Pons (tissue), 1 donor: ENCODE measurements at places on chromosomes 13 and 19.
A peak's percentile ranks its signal among the peaks of the same experiment; 100 is the strongest.

DNA sequence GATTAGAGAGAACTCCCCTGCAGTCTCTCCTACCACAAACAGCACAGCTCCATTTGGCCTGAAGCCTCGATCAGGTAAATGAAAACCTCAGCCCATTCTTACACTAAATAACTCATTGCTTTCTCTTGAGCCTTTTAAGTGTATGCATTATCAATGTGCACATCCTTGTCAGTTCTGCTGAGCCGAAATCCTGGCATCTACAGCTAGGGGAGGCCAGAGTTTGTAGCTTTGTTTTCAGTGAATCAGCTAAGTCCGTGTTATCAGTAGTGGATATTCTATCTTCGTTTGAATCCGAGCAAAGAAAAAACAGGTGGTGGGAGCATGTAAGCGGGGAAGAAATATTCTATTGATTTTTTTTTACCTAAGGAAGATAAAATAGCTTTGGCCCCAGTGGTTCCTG lies 84.4 kb downstream of the ESD start:
- DNase-seq: no peak

DNA sequence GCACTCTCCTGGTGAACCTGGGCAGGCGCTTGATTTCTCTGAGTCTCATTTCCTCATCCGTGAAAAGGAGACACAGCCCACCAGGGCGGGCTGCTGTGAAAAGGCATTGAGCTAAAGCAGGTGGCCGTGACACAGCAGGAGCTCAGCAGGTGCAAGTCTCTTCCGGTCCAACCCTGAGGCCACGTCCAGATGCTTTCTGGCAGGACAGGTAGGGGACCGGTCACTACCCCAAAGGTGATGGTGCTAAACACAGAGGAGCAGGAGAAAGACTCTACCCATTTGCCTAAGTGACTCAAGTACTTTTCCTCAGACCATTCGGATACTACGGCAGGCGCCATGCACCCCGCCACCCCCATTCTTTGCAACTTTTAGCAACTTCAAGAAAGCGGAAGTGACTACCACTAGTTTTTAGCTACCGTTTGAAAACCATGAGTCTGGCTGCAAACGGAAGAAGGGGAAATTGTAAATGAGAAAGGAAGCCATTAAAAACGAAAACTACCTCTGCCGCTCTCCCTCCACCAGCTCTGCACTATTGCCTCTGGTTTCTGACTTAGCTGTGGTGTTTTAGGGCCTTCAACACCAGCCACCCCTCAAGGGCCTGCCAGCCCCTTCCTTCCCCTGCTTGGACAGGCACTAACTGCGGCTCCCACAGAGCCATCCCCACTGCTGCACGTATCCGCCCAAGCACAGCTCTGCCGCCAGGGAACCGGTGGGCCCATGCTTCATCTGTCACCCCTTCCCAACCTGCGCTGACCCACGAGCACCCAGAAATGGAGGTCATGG lies 4.8 kb downstream of the PPP6R1 start:
- peak; percentile 40 for DNase-seq

- DNase-seq: no peak
These were observed 1658.6 kb downstream of the OLFM4 start for GRCh38 chr13:54687173-54687572.

DNA sequence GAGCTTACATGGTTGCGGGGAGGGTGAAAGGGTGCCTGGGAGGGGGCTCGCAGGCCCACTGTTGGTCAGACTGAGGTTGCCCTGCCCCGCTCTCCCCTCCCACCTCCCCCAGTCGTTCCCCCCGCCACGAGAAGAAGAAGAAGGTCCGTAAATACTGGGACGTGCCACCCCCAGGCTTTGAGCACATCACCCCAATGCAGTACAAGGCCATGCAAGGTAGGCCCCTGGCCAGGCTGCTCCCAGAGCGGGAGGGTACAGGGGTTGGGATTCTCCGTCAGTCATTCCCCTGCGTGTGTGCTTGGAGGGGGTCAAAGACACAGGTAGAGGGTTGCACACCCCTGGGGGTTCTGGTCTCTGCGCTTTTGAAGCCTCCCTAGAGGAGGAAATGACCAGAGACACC lies 5.6 kb downstream of the U2AF2 start:
- no peak for DNase-seq

DNA sequence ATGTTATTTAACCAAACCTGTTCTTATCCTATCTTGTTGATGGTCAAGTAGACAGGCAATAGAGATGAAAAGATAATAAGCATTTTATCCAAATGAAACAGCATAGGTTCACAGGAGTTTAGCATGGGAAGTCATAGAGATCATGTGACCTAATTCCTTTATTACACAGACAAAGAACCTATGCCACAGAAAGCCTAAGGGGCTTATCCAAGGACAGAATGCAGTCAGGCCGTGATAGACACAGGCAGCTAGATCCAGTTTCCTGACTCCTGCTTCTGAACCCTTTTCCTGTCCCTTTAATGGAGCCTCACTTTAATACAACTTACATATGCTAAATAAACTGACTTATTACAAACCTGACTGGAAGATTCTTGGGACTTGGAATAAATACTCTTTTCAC lies 532.1 kb downstream of the IRS2 start:
- DNase-seq: no peak

DNA sequence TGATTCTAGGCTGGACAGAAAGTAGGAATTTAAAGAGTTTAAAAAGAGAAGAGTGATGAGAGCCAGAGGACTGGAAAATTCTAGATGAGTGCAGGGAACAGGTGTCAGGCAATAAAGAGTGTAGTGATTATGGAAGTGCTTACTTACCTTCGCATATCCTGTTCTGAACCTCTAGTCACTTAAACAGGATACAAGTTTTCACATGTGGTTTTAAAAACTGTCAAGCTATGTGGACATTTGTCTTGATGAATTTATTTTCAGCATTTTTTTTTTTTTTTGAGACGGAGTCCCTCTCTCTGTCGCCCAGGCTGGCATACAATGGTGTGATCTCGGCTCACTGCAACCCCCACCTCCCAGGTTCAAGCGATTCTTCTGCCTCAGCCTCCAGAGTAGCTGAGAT lies 34.3 kb upstream of the IL17D start:
- no peak for DNase-seq
